ENCODE measurements at places on chromosomes 3 and 15. TPM values are rescaled to one million over a fixed set of nuclear protein-coding genes. Genes with fewer than 3 reads are reported as not detected.

Gene FILIP1L
- total RNA-seq, result 2.0 TPM

- H3K27ac ChIP-seq, result peak overlapping the region; percentile 44
- peaks cover 20% of the 10 kb centered on the region for H3K36me3 ChIP-seq
- peaks cover 56% of the 10 kb centered on the region for H3K4me1 ChIP-seq
- DNase-seq, result no peak
- no peak overlapping the region for H3K4me3 ChIP-seq
Observed at GRCh38 chr3:63937661-63938651, 25.8 kb upstream of the SCAANT1 start.

Gene LRTM1
- total RNA-seq, result not detected

GRCh38 chr15:48486228-48486627 lies 155.0 kb downstream of the DUT start:
- peaks cover 3% of the 10 kb centered on the region for H3K27me3 ChIP-seq
- no peak for DNase-seq
- no peak overlapping the region for H3K4me3 ChIP-seq
- H3K36me3 ChIP-seq, result no peaks in the 10 kb centered on the region

Gene SH3GL3
- not detected for total RNA-seq

Gene OCA2
- not detected for total RNA-seq

DNA sequence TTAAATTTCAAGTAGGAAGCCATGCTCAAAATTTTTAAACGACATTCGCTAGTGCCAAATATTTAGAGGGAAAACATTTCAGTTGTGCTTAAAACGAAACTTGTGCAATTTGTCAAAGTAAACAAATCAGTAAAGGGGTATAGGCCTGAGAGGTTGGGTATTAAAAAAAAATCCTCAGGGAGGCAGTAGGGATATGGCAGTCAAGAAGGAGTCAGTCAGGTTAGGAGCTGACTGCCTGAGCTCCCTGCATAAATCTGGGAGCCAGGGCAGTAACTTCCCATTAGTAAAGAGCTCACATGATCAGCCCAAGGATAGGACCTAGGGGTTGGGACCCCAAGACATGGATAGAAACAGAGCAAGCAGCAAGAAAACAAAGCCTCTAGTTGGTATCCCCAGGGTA lies 120.7 kb upstream of the STAC start:
- DNase-seq, result no peak
- no peaks in the 10 kb centered on the region for H3K27me3 ChIP-seq
- H3K4me1 ChIP-seq, result no peaks in the 10 kb centered on the region

DNA sequence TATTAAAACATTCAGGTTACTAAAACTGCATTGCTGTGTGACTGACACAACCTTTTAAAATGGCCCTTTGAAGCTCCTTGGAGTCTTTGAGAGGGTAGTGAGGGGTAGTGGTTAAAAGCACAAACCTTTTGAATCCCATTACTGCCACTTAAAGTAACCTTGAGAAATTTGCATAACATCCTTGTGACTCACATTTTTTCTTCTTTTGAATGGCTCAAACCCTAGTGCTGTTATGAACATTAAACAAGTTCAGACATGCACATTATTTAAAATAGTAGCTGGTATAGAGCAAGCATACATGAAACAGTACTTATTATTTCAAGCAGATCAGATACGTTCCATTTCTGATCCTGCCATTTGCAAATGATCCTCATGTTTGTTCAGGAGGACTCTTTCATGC lies 3.7 kb upstream of the CLDN1 start:
- H3K27me3 ChIP-seq, result peaks cover 40% of the 10 kb centered on the region
- DNase-seq, result no peak
- no peaks in the 10 kb centered on the region for H3K36me3 ChIP-seq
- H3K27ac ChIP-seq, result no peak overlapping the region

Gene AMOTL2
- not detected for total RNA-seq

Gene EAF2
- 11.4 TPM for total RNA-seq

DNA sequence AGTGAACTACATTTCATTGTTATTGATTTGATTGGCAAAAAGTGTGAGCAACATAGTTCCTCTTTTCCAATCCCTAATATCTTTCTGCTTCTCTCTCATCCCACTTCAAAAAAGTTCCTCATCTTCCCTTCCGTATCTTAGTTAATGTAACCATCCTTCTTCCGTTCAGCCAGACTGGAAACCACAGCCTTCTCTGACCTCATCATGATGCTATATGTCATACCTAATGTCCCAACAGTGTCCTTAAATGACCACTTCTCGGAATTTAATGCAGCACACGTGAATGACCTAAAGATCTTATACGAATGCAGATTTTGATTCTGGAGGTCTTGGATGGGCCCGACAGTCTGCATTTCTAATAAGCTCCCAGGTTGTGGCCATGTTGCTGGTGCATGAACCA lies 320.3 kb upstream of the SATB1 start:
- no peaks in the 10 kb centered on the region for H3K27me3 ChIP-seq
- H3K4me3 ChIP-seq, result peak overlapping the region; percentile 41
- peak overlapping the region; percentile 94 for H3K27ac ChIP-seq
- H3K36me3 ChIP-seq, result peaks cover 11% of the 10 kb centered on the region
- peaks cover 51% of the 10 kb centered on the region for H3K4me1 ChIP-seq

Gene CHRM5
- total RNA-seq, result not detected

- no peak for DNase-seq
- no peaks in the 10 kb centered on the region for H3K27me3 ChIP-seq
- H3K4me3 ChIP-seq, result no peak overlapping the region
- peaks cover 9% of the 10 kb centered on the region for H3K4me1 ChIP-seq
Observed at GRCh38 chr3:138271189-138271794, 58.4 kb downstream of the NME9 start.

Gene ATP10A
- 57.9 TPM for total RNA-seq

Gene SLC9C1
- total RNA-seq, result not detected

DNA sequence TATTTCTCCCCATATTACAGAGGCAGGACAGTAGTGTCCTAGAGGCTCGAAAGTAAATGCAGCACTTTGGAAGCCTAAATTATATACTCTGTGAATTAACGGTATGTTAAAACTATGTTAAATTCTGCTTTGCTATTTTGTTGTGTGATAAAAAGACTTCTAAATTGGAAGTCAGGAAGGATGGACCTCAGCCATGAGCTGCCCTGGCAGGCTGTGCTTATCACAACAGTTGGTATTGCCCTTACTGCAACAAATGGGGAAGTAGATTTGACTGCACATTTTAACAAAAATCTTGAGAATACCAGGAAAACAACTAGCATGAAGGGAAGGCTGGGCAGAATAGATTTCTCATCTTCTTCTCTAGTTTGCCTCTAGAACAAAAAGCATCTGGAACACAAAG lies 706.6 kb downstream of the SI start:
- no peaks in the 10 kb centered on the region for H3K36me3 ChIP-seq
- no peak for DNase-seq
- H3K27ac ChIP-seq, result no peak overlapping the region
- H3K27me3 ChIP-seq, result no peaks in the 10 kb centered on the region
- no peaks in the 10 kb centered on the region for H3K4me1 ChIP-seq

DNA sequence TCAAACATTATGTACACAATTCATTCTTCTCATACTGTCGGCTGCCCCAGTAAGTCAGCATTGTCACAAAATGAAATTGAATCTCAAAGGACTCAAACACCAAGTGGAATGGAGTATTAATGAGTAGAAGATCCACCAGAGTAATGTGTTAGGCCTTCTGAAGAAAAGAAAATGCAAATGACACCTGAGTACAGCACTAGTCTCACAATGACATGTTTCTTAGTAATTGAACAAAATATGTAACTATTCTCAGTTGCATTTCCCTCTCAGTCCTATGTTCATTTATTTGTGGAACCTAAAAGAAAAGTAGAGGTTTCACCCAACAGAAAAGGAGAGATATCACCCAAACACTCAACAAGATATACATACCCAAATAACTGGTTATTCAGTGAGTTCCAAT lies 283.9 kb upstream of the THBS1 start:
- no peak overlapping the region for H3K4me3 ChIP-seq
- H3K27me3 ChIP-seq, result peaks cover 21% of the 10 kb centered on the region
- no peaks in the 10 kb centered on the region for H3K4me1 ChIP-seq
- H3K36me3 ChIP-seq, result no peaks in the 10 kb centered on the region
- no peak for DNase-seq
- H3K27ac ChIP-seq, result no peak overlapping the region

DNA sequence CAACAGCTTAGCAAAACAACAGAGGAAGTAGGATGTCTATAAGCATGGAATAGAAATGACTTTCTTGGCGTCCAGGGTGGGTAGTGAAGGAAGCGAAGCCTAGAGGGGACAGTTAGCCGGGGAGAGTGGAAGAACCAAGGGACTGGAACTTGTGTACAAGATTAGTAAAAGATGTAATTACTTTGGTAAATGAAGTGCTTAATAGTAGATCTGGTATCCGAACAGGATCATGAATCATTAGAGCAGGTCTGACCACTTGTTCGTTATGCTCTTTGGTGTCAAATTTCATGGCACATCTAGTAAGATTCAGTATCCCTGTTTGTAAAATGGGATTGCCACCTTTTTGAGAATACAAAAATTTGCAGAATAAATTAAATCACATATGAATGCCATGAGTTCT lies 112.5 kb upstream of the MLF1 start:
- no peak for DNase-seq
- H3K4me1 ChIP-seq, result no peaks in the 10 kb centered on the region
- no peaks in the 10 kb centered on the region for H3K27me3 ChIP-seq

GRCh38 chr15:93859176-93859575 lies 372.2 kb upstream of the MCTP2 start:
- no peak overlapping the region for H3K27ac ChIP-seq
- H3K4me3 ChIP-seq, result no peak overlapping the region
- H3K36me3 ChIP-seq, result no peaks in the 10 kb centered on the region
- no peak for DNase-seq
- peaks cover 22% of the 10 kb centered on the region for H3K27me3 ChIP-seq

GRCh38 chr15:34789326-34789725 lies 6.0 kb downstream of the ACTC1 start:
- H3K27ac ChIP-seq, result no peak overlapping the region
- no peaks in the 10 kb centered on the region for H3K36me3 ChIP-seq
- H3K4me1 ChIP-seq, result no peaks in the 10 kb centered on the region
- H3K27me3 ChIP-seq, result peaks cover 39% of the 10 kb centered on the region
